Placental epithelial cell (primary cell): ENCODE measurements at places on chromosomes 11 and 22. TPM values are rescaled to one million over a fixed set of nuclear protein-coding genes. Genes with fewer than 3 reads are reported as not detected.

TRIM48 gene
- total RNA-seq: not detected in 2 replicates

RAB36 gene
- total RNA-seq: 0.79 and 0.87 TPM in 2 replicates

NDUFS8 gene
- 67.1 and 114 TPM in 2 replicates for total RNA-seq

ALDH3B1 gene
- 28.6 and 35.3 TPM in 2 replicates for total RNA-seq

RNF169 gene
- 18.8 and 25.7 TPM in 2 replicates for total RNA-seq
